ENCODE measurements at places on chromosomes 16 and 17. TPM values are rescaled to one million over a fixed set of nuclear protein-coding genes. Genes with fewer than 3 reads are reported as not detected.

VAT1L gene
- 1.7 TPM for total RNA-seq

DNA sequence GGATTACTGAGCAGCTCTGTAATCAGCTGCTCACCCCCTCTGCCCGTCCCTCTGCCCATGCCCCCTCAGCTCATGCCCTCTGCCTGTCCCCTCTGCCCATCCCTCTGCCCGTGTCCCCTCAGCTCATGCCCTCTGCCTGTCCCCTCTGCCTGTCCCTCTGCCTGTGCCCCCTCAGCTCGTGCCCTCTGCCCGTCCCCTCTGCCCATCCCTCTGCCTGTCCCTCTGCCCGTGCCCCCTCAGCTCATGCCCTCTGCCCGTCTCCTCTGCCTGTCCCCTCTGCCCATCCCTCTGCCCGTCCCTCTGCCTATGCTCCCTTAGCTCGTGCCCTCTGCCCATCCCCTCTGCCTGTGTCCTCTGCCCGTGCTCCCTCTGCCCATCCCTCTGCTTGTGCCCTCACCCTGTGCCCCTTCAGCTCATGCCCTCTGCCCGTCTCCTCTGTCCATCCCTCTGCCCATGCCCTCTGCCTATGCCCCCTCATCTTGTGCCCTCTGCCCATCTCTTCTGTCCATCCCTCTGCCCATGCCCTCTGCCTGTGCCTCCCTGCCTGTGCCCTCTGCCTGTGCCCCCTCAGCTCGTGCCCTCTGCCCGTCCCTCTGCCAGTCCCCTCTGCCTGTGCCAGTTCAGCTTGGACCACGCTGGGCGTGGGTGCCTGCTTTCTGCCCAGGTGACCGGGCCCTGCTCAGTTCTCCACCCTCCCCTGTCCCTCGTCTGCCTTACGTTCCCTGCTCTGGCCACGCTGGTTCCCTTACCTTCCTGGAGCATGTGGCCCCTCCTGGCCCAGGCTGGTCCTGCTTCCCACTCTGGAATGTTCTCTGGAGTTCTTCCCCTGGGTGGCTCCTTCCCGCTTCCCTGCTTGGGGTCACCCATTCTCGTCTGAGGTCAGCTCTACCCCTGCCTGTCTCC is 97.6 kb downstream of the NPIPB11 start:
- DNase-seq = no peak

DNA sequence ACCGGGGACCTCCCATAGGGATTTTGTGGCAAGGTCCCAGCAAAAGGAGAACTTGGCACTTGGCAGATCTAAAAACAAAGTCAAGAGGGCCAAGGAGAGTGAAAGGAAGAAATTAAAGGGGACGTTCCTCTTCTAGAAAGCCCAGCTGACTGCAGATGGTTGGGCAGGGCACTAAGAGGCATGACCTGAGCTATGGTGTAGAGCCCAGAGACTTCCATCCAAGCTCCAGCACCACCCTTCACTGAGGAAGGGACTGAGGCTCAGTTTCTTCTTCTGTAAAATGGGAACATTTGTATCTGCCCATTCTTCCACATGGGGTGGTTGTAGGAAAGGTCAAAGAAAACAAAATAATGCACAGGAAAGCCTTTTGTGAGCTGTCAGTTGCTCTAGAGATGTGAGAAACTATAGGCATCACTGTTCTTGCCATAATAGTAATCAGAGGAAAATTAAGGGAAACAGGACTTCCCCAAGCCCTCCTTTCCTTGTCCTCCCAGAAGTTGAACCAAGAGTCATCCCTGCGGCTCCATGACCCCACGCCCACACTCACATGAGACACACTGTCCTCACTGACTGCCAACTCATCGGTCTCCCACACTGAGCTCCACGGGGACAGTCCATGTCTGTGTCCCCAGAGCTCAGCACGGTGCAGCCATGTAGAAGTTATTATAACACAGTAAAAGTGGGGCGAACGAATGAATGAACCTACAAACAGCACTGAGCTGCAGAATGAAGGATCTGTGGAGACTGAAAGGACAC is 10.4 kb downstream of the CD300LF start:
- no peak for DNase-seq

GRCh38 chr16:89076159-89076558 is 17.5 kb upstream of the ACSF3 start:
- DNase-seq = no peak

DNA sequence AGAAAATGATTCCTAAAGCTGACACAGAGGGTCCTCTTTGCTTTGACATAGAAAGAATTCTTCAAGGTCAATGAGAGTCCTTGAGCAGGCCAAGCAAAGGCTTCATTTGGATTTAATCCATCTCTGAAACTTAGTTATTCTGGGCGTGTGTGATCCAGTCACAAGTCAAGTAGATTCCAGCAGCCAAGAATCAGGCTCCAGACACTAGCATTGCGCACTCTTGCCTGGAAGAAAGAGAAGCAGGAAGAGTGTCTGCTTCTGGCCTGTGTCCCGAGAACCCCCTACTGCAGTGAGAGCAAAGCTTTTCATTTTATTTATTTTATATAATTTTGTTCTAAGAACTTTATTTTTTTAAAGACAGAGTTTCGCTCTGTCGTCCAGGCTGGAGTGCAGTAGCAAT is 88.2 kb upstream of the CACNG5 start:
- DNase-seq = no peak

DNA sequence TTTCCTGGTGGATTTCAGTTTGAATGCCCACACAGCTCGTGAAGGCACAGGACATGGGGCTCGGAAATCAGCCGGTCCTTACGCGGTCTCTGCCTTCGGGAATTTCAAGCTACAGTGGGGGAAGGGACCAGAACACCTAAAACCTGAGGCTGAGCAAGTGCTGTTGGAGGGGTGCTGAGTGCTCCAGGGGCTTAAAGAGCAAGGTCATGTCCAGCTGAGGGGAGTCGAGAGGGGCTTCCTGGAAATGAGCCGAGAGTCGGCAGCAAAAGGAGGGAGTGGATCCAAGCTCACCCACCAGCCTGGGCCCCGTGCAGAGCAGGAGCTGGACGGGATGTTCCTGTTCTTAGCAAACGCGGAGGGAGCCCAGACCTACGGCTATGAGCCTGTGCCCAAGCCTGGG is 73.2 kb upstream of the RPL38 start:
- no peak for DNase-seq

GRCh38 chr17:27810902-27811557 is 10.7 kb upstream of the NOS2 start:
- peak; percentile 69 for DNase-seq

DNA sequence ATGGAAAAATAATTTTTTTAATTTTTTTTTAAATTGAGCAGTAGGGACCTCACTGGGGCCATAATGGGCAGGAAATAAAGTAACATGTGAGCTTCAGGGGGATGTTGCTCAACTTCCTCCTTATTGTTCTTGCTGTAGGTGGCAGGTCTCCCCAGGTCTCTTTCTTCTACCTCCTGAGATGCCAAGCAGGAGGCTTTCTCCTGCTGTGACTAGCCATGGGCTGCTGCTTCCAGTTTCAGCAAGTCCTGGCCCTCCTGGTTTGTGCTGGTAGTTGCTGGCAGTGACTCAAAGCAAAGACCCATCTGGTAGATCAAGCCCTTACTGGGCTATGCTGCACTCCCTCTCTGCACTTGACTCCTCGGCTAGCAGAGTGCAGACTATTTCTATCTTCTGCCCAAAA is 2.3 kb downstream of the DPEP2NB start:
- no peak for DNase-seq

DNA sequence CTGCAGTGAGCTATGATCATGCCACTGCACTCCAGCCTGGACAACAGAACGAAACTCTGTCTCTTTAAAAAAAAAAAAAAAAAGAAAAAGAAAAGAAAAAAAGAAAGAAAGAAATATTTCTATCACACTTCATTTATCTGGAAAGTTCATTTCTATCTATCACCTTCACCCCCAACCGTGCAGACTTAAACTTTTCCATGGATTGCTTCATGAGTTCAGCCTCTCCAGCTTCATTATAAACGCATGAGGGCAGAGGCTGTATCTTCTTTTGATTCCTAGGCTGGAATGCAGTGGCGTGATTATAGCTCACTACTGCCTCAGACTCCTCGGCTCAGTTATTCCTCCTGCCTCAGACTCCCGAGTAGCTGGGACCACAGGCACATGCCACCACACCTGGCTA is 28.2 kb downstream of the MRC2 start:
- no peak for DNase-seq

GRCh38 chr16:168424-168823 is 2.6 kb downstream of the HBM start:
- peak; percentile 29 for DNase-seq

DNA sequence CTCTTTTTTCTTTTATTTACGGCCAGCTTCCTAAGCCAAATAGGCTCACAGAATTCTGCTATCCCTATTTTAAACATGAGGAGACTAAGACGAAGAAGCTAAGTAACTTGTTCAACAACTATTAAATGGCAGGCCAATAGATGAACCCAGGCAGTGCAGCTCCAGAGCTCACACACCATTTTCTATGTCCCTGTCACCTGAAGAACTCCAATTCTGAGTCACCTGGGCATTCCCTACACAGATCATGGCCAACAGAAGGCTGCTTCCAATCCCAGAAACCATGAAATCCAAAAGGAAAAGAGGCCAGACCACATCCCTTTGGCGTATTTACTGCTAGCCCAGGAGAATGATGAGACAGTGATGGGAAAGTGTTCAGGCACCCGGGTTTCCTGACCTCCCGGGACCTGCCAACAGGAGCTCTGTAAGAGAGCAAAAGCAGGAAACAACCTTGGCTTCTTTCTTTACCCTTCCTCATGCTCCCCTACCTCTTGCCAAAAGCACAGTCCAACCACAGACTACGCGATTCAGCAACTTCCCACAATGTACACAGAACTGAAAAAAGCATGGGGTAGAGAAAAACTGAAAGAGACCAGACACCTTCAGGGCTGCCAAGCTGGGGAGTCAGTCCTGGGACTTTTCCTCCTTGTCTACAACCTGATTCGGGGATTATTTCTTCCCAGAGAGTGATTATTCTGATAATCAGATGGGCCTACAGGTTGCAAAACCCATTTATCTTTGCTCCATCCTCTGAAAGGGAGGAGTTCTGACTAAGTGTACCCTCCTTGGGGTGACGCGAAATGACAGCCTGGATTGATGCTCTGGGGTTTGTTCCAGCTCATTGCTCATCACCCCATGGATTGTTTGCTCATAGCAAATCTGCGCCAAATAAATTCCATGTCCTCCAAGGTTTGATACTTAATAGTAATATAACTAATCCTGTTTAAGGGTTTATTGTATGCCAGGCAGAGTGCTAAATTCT is 47.8 kb upstream of the HAS3 start:
- DNase-seq = peak; percentile 87

DNA sequence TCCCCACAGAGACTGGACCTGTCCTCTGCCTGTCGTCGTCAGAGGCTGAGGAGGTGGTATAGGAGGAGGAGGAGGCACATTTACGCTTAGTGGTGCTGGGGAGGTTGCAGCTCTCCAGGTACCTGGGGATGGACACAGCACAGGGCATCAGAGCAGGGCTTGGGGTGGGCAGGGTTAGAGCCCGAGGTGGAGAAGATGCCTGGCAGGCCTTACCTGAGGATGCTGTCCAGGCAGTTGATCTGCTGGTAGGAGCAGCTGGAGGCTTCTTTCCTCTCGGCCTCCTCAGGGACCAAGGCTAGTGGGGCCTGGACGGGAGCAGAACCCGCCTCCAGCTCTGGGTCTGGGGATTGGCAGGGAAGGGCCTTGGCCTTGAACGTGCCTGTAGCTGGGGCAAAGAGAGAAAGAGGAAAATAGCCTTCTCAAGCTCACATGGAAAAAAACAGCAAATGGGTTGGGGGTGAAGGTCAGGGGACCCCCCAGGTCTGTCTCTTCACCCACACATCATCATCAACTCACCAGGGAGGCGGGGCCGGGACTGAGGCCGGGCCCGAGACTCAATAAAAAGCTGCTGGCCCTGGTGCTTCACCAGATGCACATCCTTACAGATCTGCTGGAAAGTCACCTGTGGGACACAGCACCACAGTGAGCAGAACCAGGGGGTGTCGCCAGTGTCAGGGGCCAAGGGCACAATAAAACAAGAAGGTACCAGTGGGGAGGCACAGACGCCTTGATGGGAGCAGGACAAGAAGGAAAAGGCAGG is 5.6 kb downstream of the PER1 start:
- DNase-seq = no peak

DNA sequence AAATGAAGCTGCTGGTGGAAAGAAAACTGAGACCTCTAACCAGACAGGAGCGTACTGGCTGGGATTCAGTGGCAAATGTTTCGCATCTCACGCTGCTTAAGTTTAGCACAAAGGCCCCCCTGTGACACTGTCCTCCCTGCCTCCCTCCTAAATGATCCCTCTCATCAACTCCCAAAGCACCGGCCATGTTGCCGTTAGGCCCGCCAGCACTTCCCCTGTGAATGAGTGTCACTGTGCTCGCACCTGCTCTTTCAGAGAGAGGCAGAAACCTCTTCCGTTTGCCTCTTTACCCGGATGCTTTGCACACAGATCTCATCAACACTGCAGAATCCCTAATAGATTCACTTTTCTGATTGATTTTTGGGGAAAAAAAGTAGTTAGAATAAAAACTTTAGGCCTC is 26.5 kb downstream of the MBTPS1 start:
- DNase-seq = no peak

GRCh38 chr16:1965396-1966001 is 873 bp upstream of the RPS2 start:
- DNase-seq = no peak

GRCh38 chr16:22664132-22664531 is 149.8 kb upstream of the HS3ST2 start:
- no peak for DNase-seq

- peak; percentile 46 for DNase-seq
Observed at GRCh38 chr17:65198653-65199382, 61.6 kb downstream of the RGS9 start.

DNA sequence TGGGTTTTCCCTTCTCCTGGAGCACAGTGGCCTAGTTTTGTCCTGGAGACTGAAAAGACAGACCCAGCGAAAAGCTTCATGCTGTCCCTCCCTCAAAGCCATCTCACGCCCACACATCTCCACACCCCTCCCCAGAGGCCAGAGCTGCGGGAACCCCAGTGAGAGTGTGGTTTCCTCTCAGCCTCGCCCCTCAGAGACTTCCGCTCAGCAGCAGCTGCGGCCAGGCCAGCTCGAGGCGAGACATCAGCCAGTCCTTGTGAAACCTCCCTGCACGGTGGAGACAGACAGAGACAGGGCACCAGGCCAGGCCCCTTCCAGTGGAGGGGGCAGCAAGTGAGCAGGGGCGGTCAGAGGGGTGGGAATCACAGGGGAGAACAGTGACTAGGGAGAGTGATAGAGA is 77.0 kb upstream of the TNRC6C start:
- peak; percentile 96 for DNase-seq

GRCh38 chr16:29876217-29876593 is 13.2 kb upstream of the CDIPT start:
- no peak for DNase-seq
